ENCODE measurements at places on chromosomes 5 and 9.

DNA sequence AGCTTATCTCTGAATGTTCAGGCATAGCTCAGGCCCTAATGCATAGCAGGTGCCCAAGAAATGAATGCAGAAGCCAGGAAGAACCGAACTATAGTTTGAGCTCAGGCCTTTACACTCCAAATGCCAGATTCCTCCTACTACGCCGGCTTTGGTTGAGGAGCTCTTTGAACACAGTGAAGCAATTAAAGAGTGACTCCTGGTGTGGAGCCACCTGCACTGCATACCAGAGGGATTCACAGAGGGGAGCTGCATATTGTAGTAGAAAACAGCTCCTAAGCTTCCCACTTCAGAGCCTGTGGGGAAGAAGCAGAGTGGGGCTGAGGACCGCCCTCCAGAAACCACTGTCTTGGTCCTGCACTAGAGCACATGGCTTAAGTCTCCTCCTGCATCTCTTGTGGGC is 14.5 kb upstream of the KCNMB1 start:
- no peak for DNase-seq

DNA sequence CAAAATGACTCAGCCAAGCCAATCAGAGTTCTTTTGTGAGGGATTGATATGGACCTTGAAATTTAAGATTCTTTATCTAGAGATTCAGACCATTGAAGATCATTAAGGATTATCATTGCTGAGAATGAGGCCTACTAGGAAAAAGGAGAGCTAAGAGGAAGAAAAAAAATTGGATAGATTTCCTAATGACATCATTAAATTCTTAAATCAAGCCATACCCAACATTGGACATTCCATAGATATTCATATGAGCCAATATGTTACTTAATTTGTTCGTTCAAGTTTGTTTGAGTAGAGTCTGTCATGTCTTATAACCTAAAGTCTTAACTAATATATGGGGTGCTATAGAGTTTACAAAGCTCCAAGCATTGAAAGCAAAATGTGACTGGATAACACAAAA is 727.9 kb upstream of the SEMA6A start:
- no peak for DNase-seq

DNA sequence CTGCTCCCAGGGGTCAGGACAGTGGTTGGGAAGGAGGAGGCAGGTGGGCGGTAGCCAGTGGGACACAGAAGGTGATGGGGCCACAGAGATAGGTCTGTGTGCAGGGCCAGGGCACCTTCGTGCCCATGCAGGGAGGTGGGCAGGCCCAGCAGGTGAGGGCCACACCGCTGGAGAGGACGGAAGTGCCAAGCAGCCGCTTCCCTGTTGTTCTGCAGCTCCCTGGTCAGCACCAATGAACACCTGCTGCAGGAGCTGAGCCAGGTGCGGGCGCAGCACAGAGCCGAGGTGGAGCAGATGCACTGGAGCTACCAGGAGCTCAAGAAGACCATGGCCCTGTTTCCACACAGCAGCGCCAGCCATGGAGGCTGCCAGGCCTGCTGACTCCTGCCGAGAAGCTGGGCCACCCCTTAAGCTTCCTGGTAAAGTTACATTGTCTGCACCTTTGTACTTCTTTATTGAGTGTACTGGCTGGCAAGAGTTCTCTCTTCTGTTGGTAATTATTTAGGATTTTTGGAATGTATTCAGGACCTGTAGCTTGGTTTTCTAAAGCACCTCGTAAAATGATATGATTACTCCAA is 40.3 kb downstream of the TPPP start:
- no peak for DNase-seq

GRCh38 chr9:77464661-77465060 is 183.5 kb downstream of the GNA14 start:
- no peak for DNase-seq

GRCh38 chr5:142825378-142826089 is 55.4 kb downstream of the ARHGAP26 start:
- DNase-seq: no peak

DNA sequence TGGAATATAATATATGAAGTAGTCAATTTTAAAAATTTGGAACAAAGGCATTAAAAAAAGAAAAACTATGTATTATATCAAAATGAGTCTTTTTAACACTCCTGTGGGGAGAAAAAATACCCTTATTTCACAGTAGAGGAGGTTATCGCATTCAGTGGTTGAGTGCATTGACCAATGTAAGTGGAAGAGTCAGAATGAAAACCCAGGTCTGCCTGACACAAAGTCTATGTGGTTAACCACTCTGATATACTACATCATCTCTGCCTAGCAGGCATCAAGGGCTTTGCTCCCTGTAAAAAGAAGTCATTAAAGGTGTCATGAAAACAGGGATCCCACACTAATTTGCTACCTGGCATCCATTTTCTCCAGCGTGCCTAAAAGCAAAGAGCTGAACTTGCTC is 417.2 kb upstream of the C9orf72 start:
- no peak for DNase-seq

All from activated T-cell treated with anti-CD3 and anti-CD28 coated beads for 48 hours (primary cell).